ENCODE measurements at places on chromosomes 2 and 18.
A peak's percentile ranks its signal among the peaks of the same experiment; 100 is the strongest.

DNA sequence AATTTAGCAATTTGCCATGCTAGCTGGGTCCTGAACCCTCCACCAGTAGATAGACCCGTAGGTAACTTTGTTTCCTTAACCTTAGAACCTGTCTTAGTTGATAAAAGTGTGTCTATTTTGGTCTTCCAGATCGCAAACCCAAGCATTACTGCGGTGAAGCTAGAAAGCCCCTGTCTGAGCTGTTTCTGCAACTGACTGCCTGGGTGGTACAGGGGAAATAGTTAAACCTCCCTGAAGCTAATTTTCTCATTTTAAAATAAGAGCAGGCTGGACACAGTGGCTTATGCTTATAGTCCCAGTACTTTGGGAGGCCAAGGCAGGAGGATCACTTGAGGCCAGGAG, 101.7 kb upstream of the MSH2 start:
- no peak for DNase-seq

- DNase-seq = peak; percentile 38
Measured at GRCh38 chr2:217751192-217751591, 251.6 kb downstream of the TNS1 start.

- no peak for DNase-seq
Measured at GRCh38 chr18:67347438-67347837, 169.1 kb downstream of the DSEL start.

DNA sequence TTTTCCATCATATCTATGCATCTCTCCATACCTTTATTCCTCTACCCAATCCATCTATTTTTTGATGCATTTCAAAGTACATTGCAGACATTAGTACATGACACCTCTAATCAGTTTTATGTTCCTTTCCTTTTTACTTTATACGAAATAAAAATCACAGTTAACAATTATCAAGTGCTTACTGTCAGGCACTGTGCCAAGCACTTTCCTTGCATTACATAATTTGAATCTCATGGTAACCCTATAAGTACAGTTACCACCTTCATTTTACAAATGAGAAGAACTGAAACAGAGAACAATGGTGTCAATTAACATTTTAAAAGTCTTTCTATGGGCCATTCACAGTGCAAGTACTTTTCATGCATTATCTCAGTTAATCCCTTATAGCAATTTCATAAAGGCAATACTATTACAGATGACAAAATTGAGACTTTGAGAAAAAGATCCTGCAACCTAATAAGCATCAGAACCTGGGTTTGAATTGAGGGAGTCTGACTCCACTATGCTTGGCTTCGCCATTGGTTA, 544.4 kb upstream of the TNP1 start:
- DNase-seq = no peak

- DNase-seq = peak; percentile 81
Measured at GRCh38 chr18:9701609-9702349, 6.3 kb upstream of the RAB31 start.

DNA sequence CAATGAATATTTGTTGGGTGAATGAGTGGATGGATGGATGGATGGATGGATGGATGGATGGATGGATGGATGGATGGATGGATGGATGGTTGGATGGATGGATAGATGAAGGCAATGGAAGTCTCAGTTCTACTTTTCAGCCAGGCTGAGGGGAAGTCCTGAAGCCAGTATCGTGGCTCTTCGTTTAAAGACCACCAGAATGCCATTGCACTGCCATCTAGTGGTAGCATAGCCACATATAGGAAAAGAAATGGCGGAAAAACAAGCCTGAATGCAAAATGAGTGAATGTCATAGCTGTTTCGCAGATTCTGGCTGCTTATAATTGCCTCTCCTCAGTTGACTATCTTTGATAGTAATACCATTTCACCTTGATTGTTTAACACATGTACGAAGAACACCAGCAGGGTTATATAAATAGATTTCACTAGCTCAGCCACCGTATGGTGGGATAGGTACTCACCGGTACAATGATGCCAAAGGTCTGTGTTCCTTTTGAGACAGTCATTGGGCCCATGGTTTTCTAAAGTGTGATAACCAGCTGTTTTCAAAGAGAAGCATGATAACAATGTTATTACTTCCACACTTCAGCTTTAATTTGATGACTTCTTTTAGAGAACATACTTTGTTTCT, 62.3 kb upstream of the GREB1L start:
- DNase-seq = peak; percentile 80

DNA sequence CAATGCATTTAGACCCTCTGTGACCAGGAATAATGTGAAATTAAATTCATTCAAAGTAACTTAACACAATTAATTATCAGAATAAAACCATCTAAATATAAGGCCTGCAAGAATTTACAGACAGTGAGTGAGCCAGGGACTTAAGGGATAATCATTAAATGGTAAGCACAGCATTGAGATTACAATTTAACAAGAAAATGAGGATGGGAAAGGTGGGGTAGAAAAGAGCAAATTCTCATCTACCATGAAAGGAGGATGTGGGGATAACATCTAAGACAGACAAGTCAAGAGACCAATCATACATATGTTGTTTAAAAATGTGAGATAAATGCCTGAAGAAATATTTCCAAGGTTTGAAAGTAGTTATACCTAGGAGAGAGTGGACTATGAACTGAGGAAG, 259.3 kb upstream of the NT5C1B start:
- DNase-seq = no peak

- peak; percentile 30 for DNase-seq
Measured at GRCh38 chr2:134706587-134707329, 12.0 kb downstream of the TMEM163 start.

Measured in suppressor macrophage (primary cell).